ENCODE measurements at places on chromosomes 1 and 21.

- DNase-seq = no peak
Measured at GRCh38 chr1:171939740-171940139, 98.4 kb downstream of the DNM3 start.

- no peak for DNase-seq
Measured at GRCh38 chr1:228218513-228219244, 10.8 kb downstream of the OBSCN start.

GRCh38 chr1:59005491-59006288 lies 221.8 kb upstream of the JUN start:
- peak; percentile 44 for DNase-seq

DNA sequence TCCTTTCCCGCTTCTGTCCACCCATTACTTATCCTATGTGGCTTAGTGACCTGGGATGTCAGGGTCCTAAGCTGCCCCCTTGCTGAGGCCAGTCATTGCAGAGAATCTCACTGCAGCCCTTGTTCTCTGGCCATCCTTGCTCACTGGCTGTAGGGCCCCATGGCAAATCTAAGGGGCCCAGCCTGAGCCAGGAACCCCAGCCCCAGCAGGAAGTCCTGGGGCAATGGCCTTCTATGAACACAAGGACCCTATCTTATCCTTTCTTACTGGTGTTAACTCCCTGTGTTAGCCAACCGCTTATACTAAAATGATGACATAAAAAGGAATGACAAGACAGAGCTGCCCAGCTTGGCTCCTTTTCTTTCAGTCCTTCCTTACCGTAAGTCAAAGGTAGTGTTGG lies 29.9 kb downstream of the DHCR24 start:
- no peak for DNase-seq

DNA sequence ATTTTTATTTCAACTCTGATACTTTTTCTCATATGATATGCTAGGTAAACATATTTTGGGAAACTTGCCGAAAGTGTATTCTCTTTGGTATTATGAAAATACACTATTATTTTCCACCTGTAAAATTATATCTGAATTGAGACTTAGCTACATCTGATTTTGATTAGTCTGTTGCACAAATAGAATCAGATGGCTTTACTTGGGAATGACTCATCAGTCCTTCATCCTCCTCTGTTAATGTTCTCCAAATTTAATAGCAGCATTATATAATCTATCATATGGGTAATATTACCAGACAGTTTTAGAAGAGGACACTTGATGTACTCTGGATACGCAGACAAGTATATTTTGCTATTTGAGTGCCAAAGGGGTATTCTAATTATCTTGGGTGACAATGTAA lies 245.3 kb downstream of the CTH start:
- no peak for DNase-seq

- no peak for DNase-seq
Measured at GRCh38 chr21:38208118-38208517, 48.7 kb upstream of the KCNJ15 start.

DNA sequence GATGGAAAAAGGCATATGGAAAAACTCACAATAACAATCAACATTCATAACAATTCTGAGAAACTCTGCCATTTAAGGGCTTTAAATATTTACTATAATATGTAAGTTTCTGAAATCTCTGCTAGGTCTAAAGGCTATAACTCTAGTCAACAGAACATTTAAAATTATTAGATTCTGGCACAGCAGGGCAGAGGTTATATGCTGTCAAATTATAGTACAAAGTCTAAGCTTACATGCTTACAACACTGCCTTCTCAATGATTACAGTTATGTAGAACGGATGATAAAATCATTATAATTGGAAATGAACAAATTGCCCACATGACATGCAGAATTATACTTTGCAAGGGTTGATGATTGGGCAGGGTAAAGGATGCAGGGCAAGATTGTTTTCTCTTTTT lies 97.7 kb downstream of the PIGK start:
- DNase-seq = no peak

- DNase-seq = peak; percentile 32
Measured at GRCh38 chr1:198549866-198550265, 9.4 kb upstream of the ATP6V1G3 start.
